ENCODE measurements at places on chromosomes 11 and 22. TPM values are rescaled to one million over a fixed set of nuclear protein-coding genes. Genes with fewer than 3 reads are reported as not detected.

GLB1L3 gene
- total RNA-seq, result not detected

FGF19 gene
- not detected for total RNA-seq

SYCE3 gene
- total RNA-seq, result not detected

ZNF215 gene
- total RNA-seq, result 1.2 TPM

BDNF gene
- 8.1 TPM for total RNA-seq

RGL4 gene
- not detected for total RNA-seq

OR51B2 gene
- total RNA-seq, result not detected

LDHAL6A gene
- not detected for total RNA-seq

- no peak for DNase-seq
These were observed 171.8 kb downstream of the IGLL1 start for GRCh38 chr22:23408321-23408720.

DNA sequence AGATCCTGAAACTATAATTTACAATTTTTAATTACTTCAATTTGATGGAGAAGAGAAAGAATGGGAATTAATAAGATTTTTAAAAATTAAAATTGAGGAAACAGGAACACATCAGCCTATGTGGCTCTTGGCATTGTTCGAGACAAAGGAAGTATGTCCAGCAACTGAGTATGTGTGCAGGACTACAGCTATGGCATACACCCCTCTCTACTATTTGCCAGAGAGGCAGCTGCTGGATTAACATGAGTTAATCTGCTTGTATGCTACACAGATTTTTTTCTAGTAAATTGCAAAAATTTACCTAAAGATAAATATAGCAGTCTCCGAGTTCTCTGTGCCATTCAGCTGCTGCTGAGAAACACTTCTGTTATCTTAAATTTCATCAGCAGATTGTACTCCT lies 70.6 kb downstream of the PHF21A start:
- DNase-seq, result peak; percentile 10

- DNase-seq, result no peak
These were observed 59.9 kb upstream of the C11orf58 start for GRCh38 chr11:16678466-16679116.

GRCh38 chr11:64124147-64124546 lies 41.8 kb downstream of the MACROD1 start:
- DNase-seq, result no peak

DNA sequence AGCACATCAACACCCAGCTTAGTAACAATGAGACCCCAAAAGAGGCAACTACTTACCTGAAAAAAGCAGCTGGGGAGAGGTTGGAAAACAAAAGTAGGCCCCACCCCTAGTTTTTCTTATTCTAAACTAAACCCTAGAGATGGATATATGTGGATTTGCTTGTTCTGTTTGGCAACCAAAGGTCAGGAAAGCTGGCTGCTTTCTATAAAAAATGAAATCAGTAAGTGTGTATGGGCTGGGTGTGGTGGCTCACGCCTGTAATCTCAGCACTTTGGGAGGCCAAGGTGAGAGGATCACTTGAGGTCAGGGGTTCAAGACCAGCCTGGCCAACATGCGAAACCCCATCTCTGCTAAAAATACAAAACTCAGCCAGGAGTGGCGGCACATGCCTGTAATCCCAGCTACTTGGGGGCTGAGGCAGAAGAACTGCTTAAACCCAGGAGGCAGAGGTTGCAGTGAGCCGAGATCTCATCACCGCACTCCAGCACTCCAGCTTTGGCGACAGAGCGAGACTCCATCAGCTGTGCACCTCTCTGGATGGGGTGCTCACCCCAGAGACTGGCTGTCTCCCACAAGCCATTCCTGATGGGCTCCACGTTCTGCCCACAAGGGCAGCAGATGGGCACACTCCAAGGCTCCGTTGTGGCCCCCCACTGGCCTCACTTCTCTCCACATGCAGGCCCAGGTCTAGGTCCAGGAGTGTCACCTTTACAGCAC lies 30.0 kb downstream of the PACSIN2 start:
- no peak for DNase-seq

DNA sequence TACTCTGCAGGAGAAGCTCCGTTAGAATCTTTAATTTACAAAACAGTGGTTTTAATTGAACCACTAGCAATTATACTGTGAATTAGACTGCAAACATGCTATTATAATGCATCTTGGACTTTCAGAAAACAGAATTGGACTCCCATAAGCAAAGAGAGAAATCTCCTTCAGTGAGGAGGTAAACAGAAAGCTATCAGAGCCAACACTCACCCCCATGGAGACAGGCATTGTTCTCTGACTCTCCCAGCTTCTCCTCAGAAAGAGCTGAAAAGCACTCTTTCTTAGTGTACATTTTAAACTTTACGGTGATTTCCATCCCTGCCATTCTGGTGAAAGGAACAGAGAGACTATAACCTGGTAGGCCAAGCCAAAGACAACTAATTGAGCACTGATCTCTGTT lies 176.9 kb downstream of the GRIA4 start:
- no peak for DNase-seq

DNA sequence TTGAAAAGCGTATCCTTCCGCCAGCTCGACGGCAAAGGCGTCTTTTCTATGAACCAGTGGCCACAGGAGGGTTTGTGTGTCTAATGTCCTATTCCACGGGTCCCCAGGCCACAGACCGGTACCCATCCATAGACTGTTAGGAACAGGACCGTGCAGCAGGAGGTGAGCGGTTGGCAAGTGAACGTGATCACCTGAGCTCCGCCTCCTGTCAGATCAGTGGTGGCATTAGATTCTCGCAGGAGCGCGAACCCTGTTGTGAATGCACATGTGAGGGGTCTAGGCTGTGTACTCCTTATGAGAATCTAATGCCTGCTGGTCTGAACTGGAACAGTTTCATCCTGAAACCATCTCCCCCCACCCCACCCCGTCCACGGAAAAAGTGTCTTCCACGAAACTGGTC lies 62.7 kb upstream of the KCNQ1OT1 start:
- DNase-seq, result no peak

- DNase-seq, result peak; percentile 55
These were observed 3.2 kb downstream of the ARVCF start for GRCh38 chr22:20013382-20013871.

Measured in fibroblast of the aortic adventitia (primary cell).